Neural crest cell (in vitro differentiated cells): ENCODE measurements at places on chromosomes 3 and 15. TPM values are rescaled to one million over a fixed set of nuclear protein-coding genes. Genes with fewer than 3 reads are reported as not detected.

The EOMES gene
- not detected in 2 replicates for total RNA-seq

The PLD1 gene
- 0.89 and 0.93 TPM in 2 replicates for total RNA-seq

The CKMT1B gene
- 1.9 and 4.5 TPM in 2 replicates for total RNA-seq

The DUOX1 gene
- not detected in 2 replicates for total RNA-seq

The CRYGS gene
- 4.3 and 4.7 TPM in 2 replicates for total RNA-seq

- DNase-seq: no peak
These were observed 26.6 kb downstream of the TMEM45A start for GRCh38 chr3:100518983-100519382.

DNA sequence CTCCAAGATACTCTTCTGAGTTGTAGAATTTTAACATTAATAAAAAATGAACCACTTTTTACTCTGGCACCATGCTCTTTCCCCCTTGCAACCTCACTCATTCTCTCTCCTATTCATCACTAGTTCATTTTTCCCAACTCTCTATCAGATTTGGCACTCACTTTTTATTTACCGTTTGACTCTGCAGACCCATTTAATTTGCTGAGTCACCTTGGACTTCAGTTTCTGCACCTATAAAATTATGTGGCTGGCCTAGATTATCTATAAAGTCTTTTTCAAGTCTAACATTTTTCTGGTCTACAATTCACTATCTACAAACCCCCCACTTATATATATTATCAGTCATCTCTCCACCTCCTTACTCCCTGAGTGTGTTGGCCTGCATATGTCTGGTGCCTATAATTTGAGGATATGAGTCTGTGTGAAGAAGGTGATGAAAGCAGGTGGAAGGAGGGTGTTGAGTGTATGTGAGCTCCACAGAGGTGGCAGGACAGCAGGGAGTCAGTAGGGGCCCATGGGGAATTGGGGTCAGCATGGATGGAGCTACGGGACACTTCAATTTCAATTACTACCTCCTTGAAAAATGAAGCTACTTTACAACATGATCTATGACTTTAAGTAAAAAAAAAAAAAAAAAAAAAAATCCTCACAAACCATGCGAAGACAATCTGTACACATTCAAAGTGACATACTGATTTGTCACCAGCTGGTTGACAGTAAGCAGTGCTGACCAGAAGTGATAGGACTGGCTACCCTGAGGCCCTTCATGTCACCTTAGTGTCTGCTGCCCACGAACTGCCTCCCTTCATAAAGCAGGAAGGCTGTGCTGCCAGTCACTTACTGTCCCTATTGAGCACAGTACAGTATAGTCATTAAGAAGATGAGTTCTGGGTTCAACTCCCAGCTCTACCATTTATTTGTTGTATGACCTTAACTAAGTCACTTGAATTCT lies 334.2 kb upstream of the IL12A start:
- no peak for DNase-seq

DNA sequence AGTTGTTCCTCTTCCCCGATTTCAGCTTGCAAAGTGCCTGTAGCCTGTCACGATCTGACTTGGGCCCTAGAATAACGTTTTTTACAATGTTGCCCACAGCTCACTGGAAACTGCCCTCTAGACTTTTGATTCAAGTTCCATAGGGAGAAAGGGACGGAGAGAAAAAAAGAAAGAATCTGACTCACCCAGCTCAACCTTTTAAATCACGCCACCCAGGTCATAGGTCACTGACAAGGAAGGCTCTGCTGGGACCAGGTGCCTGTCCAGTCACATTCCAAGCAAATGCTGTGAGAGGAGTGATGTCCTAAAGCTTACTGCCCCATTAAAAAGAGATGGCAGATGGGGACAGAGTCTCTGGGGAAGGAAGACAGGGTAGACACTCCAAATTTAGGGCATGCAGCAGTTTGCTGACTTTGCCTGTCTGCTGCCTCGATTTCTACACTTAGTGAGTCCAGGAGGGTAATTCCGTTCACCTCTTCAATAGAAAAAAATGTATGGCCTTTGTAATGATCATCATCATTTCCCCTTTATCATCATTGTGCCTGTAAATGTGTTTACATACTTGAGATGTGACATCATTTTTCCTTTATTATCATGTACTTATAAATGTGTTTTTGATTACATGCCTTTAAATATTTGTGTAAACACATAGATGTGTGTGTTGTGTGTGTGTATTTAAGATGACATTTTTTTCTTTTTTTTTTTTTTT lies 8.4 kb upstream of the MYO1E start:
- no peak for DNase-seq
